ENCODE measurements at places on chromosomes 7 and 10.

DNA sequence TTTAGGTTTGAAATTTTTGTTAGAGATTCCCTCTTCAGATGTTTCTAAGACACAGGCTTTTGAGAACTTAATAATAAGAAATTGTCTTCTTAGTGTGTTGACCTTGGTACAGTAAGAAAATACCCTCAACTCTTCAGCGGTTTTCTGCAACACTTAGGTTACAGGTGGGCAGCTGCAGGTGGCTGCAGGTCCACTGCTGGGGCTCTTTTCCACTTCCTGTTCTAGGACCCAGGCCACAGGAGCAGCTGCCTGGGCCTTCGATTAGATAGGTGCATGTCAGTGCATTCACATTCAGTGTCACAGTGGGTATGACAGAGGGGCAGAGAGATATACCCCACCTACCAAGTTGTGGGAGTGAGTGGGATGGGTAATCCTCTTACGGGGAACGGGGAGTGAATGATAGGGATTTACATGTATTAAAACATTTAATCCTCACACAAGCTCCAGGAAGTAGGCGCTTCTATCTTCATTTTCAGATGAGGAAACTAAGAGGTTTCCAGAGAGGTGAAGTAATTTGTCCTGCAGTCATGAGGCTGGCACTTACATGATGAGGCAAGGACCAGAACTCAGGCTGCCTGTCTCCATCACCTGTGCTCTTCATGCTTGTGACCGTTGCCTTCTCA, 20.2 kb upstream of the SUV39H2 start:
- no peak for DNase-seq

DNA sequence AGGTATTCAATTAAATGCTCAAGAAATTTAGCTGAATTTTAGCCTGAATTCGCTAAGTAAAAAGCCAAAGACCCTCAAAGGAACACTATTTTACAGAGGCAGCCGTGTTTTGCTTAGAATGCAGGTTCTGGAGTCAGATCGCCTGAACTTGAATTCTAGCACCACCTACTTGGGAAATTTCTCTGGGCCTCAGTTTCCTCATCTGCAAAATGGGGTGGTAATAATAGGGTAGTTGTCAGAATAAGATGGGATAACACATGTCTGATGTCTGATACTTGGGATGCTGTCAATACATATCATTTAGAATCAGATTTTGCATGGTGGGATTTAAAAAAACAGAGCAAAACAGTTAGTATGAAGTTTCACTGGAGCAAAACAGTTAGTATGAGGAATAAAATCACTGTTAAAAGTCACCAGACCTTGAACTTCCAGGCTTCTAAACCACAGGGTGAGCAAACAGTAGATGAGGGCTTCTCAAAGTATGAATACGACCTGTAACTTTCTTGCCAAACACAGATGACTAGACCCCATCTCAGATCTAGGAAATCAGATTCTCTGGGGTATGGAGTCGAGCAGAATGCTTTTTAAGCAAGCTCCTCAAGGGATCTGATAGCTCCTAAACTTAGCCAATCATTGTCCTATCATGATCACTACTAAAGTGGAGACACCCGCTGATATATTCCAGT, 75.4 kb downstream of the ATXN7L1 start:
- DNase-seq, result no peak

DNA sequence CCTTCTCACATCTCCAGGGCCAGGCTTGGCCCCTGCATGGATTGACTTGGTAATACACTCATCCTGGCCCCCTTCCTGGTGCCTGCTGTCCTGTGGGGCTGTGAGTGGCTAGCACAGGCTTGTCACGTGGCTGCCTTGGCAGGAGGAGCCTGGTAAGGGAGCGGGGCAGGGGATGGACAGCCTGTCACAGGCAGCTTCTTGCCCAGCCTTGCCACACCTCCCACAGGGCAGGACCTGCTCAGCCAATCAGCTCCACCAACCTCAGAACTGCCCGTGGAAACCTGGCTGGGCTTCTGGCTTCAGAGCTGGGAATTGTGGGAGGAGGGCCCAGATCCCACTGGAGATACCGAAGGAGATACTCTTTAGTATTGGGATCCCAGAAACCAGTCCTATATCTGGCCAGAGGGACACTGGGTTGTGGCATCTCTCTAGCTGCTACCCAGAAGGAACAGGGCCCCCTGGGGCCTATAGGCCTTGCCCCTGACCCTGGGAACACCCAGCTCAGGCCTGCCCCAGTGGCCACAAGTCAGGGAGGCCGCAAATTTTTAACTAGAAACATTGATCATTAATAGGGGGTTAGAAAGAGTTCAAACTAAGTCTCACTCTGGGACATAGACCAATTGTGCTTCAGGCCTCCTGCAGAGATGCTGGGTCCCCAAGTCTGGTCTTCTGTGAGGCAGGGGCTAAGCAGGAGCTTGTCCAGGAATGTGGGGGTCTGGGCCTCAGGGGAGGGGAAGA, at the start of gene HOGA1:
TSS of gene HOGA1 (plus strand) at position 330 of the 738 bp plus-strand sequence. CDS start at position 645, 315 bp downstream.
- DNase-seq, result no peak

DNA sequence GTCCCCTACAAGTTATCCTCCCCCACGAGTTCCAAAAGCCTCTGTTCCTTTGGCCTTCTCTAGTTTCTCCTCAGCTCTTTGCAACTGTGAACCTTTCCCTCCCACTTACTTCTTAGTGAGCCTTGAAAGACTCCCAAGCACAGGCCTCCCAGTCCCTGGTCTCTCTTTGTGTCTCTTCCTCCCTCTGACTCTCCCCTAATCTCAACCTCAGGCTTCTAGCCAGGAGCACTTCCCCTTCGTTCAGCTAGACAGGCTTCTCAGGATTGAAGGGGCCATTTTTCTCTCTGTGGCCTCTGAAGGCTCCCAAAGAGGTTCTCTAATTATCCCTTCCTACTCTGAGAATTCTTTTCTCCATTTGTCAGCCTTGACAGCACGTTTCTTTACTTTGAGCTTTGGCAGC, 50.2 kb upstream of the PHYHIPL start:
- DNase-seq, result no peak

GRCh38 chr7:69429911-69430383, 168.3 kb upstream of the AUTS2 start:
- no peak for DNase-seq

GRCh38 chr10:118508863-118509262, 86.6 kb downstream of the PRLHR start:
- no peak for DNase-seq

GRCh38 chr10:91239789-91240188, 19.3 kb downstream of the PCGF5 start:
- no peak for DNase-seq

DNA sequence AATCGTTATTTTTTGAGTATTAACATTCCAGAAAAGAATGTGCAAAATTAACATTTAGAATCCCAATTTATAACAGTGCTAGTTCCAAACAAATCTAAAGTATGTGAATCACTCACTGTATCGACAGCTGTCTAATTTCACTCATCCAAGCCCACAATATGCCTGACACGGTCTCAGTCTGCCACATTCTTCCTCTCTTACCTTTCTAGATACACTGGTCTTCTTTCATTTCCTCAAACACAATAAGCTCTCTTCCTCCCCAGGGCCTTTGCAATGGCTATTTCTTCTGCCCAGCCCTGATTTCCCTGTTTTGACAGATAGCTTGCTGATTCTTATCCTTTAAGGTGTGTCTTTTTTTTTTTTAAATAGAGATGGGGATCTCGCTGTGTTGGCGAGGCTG, 48.8 kb downstream of the UBE2H start:
- no peak for DNase-seq

GRCh38 chr10:19745672-19746071, 70.6 kb upstream of the PLXDC2 start:
- no peak for DNase-seq

- DNase-seq, result no peak
Observed at GRCh38 chr7:26180792-26181198, 19.8 kb downstream of the HNRNPA2B1 start.

DNA sequence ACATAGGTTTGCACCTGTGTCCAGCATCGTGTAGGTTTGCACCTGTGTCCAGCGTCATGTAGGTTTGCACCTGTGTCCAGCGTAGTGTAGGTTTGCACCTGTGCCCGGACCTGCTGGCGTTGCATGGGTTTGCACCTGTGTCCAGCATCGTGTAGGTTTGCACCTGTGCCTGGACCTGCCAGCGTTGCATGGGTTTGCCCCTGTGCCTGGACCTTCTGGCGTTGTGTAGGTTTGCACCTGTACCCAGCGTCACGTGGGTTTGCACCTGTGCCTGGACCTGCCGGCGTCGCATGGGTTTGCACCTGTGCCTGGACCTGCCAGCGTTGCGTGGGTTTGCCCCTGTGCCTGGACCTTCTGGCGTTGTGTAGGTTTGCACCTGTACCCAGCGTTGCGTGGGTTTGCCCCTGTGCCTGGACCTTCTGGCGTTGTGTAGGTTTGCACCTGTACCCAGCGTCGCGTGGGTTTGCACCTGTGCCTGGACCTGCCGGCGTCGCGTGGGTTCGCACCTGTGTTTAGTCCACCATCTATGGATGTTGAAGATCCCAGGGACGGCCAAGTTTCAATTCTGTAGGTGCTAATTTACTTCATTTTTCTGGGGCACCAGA, 158.0 kb downstream of the WDR37 start:
- no peak for DNase-seq

- DNase-seq, result no peak
Observed at GRCh38 chr10:36116731-36117130, 474.6 kb upstream of the FZD8 start.

DNA sequence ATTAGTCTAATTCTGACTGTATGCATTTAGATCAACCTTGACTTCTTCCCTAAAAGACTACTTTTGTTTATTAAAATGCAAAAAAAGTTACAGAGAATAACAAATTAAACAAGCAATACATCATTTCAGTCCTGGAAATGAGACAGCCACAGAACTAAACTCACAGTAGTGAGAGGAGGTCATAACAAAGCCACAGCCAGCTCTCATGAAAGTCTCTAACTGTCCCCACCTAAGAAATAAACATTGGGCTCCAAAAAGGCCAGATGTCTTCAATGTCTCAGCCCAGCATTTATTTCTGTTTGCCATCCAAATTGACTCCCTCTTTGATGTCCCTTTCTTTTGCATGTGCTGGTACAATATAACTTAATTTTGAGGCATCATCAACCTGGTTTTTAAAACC, 74.4 kb downstream of the NHLRC2 start:
- DNase-seq, result no peak

GRCh38 chr7:47559306-47560220, 22.3 kb downstream of the TNS3 start:
- no peak for DNase-seq

- DNase-seq, result no peak
Observed at GRCh38 chr7:21939136-21939857, 6.4 kb downstream of the CDCA7L start.

DNA sequence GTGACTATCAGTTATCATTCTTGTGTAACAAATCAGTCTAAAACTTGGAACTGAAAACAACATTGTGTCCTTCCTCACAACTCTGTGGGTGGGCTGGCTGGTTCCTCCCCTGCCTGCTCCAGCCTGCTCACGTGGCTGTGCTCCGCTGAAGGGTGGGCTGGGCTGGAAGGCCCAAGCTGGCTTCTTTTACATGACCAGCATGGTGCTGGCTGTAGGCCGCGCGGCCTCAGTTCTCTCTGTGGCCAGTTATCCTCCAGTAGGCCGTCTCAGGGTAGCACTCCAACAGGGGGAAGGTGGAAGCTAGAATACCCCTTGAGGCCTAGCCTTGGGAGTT, 11.3 kb downstream of the ADAMTS14 start:
- no peak for DNase-seq

DNA sequence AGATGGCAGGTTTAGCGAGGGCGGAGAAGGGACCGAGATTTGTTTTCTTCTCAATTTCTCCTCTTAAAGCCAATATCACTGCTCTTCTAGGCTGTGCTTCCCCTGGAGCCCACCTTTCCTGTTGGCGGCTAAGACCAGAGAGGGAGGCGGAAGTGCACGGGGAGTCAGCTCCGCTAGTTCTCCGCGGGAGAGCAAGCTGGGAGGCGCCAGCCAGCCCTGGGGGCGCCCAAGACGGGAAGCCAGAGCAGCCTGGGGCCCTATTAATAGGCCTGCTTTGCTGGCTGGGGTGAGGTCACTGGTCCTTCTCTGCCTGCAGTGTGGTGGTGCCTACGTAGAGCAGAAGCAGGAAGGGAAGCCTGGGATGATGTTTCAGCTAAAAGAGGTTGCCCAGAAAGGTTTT, 61.6 kb downstream of the LSM5 start:
- DNase-seq, result no peak

DNA sequence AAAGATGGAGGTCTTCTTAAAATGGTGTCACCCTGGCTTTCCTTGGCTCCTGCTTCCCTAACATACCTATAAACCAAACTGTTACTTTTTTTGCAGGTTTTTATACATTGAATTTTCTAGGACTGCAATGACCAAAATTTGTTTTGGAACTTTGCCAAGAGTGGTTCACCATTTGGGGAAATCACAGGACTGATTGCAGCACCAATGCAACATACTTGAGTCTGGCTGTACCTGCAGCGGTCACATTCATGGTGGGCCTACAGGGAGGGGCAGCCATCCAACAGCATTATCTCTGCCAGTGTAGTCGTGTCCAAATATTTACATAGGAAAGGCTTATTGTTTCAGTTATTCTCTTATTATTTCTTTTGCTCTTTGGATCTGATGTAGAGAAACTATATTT, 69.0 kb downstream of the HACD1 start:
- DNase-seq, result no peak

DNA sequence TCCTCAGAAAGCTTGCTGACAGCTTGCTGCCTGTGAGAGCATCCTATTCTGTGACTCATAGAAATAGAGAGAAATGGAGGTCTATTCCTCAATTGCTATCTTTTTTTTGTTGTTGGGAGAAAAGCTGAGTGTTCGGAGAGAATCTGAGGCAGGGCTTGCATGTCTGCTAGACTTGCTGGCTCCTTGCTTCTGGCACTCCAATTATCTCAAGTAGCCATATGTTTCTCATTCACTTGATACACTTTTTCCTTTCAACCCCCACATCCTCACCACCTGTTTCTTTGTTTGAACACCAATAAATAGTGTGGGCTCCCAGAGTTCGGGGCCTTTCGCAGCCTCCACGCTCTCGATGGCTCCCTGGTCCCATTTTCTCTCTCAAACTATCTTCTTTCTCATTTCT, 172.2 kb downstream of the SH2D4B start:
- DNase-seq, result no peak

- DNase-seq, result no peak
Observed at GRCh38 chr7:44750921-44751571, 2.4 kb downstream of the ZMIZ2 start.
